ENCODE measurements at places on chromosomes 3 and 15.

- no peak for DNase-seq
These were observed 868.5 kb upstream of the GBE1 start for GRCh38 chr3:82629937-82630336.

DNA sequence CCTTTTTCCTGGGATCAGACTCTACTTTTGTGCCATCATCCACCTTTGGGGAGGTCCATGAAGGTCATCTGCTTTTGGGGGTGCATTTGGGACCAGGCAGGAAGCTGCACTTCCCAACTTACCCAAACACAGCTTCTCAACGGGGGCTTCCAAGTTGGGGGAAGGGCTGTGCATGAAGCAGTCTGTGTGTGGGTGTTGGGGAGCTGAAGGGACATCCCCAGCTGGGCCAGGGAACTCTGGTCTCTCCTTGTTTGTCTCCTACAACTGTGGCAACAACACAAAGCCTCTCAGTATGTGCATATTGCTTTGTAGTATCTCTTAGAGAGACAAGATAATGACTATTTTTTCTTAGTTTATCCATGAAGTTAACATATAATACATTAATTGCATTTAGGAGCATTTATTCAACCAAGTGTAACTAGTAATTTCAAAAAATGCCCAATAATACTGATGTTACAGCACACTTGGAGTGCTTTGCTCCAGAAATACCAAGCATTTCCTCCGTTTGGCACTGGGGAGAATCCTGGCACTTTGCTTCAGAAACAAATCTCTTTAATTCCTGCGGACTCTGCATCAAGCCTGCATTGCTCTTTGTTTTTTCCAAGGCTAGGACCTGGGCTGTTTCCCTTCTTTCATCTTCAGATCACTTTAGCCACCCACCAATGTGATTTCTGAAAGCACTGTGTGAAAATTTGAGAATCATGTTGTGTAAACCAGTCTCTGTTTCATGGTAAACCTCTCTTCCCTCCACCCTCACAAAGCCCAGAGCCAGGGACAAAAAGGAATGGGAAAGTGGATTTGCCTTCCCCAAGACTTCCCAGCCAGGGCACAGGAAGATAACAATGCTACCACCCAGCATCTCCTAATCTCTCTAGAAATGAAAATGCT is 126.2 kb upstream of the PFN2 start:
- DNase-seq = no peak

GRCh38 chr15:48062148-48062872 is 58.5 kb upstream of the SLC24A5 start:
- DNase-seq = no peak

DNA sequence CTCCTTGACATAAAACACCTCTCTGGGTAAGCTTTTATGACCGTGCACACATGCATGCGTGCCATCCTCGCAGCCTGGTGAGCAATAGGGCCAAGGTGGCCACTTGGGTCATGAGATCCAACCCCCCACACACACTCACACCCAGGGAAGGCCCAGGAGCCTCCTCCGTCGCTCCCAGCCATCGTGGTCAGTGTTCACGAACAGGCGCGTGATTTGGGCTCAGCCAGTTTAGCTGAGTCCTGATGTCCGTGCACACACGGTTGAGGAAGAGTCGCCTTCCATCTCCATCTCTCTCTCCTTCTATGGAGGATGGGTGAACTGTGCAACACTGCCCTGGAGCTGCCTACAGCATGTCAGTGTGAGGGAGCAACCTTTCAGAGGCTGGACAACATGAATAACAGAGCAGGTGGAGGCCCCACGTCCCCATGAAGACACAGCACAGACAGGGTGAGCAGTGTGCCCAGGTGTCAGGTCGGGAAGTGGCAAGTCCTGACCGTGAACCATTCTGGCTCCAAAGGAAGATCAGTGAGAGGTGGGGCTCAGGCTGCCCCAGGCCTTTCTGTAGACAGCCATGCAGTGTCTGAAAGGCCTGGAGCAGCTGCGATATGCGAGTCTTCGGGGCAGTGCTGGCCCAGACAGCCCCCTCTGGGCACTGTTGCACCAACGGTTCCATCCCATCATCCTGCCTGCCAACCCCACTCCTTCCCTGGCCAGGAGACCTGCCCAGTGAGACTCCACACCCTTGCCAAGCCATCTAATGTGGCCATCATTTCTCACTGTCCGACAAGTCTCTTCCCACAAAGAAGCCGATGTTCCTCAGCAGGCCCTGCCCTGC is 253.4 kb downstream of the OCA2 start:
- DNase-seq = no peak

DNA sequence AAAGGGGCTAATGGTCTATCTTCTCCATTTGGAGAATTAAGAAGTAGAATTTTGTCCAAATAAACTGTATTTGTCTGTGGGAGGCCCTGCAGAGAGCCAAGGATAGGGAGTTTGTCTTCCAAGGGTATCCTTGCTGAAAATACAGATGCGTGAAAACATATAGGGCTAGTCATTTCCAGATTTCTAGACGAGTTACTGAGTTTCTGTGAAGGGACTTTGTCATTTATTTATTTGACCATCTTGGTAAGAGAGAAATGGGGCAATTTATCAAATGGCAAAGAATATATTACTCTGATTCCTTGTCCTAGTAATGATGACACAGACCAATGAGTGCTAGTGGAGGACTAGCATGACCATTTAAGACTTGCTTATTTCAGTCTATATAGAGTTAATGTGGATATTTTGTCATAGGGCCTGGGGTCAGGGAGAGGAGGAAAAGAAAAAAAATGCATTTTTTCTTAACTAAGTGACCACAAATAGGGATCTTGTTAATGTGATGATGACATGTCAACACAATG is 376.6 kb upstream of the ONECUT1 start:
- no peak for DNase-seq

GRCh38 chr3:79278681-79279080 is 489.1 kb downstream of the ROBO1 start:
- DNase-seq = no peak

- DNase-seq = no peak
These were observed 125.7 kb downstream of the FBLN2 start for GRCh38 chr3:13674538-13675185.

GRCh38 chr3:168622795-168623194 is 527.1 kb upstream of the GOLIM4 start:
- no peak for DNase-seq

DNA sequence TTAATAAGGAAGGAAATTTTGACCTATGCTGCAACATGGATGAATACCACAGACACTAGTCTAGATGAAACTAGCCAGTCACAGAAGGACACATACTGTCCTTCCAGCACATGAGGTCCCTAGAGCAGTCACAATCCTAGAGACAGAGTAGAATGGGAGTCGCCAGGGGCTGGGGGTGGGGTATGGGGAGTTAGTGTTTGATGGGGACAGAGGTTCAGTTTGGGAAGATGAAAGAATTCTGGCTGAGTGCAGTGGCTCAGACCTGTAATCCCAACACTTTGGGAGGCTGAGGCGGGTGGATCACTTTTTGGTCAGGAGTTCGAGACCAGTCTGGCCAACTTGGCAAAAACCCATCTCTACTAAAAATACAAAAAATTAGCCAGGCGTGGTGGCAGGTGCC is 99.2 kb downstream of the TPRA1 start:
- DNase-seq = no peak

GRCh38 chr15:49235446-49236124 is 65.5 kb downstream of the GALK2 start:
- no peak for DNase-seq

GRCh38 chr3:41682382-41682781 is 279.5 kb downstream of the ULK4 start:
- DNase-seq = no peak

DNA sequence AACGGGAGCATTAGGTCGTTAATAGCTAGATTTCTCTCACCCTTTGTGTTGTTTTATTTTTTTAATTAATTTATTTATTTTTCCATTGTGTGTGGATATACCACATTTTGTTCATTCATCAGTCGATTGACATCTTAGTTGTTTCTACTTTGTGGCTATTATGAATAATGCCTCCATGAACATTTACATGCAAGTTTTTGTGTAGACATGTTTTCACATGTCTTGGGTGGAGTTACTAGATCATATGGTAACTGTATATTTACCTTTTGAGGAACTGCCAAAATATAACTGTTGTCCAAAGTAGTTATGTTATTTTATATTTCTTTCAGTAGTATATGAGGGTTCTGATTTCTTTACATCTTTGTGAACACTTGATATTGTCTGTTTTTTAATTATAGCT is 18.8 kb downstream of the ZWILCH start:
- DNase-seq = no peak

DNA sequence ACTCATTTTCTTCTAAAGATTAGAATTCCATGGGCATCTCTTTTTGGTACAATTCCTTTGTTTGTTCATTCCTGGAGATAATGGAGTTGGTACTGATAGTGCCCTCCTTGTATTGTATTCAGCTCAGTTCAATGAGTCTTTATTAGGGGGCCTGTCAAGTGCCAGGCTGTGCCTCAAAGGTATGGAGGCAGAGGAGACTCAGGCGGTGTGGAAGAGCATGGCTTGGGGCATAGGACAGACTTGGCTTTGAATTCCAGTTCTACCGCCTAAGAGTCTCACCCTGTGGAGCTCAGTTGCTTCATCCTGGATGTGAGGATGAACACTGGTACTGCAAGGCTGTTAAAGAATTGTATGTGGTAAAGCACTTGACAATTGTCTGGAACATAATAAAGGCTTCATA is 196.6 kb upstream of the IL12A start:
- DNase-seq = no peak

GRCh38 chr3:37862219-37862902 is 681 bp downstream of the CTDSPL start:
- DNase-seq = no peak

- no peak for DNase-seq
These were observed 78.3 kb upstream of the PPP2R3A start for GRCh38 chr3:135887220-135887619.

GRCh38 chr15:89150762-89151664 is 62.8 kb downstream of the ABHD2 start:
- DNase-seq = no peak

GRCh38 chr3:193407112-193407511 is 28.6 kb upstream of the ATP13A5 start:
- DNase-seq = no peak

Measured in stimulated activated CD8-positive, alpha-beta memory T cell treated with anti-CD3 and anti-CD28 coated beads, Interleukin-2, amount 100 ng/mL, for 1 hour (primary cell).